Stomach (tissue), 19 donors: ENCODE measurements at places on chromosomes 16 and 17. TPM values are rescaled to one million over a fixed set of nuclear protein-coding genes. Genes with fewer than 3 reads are reported as not detected.

EMP2 gene
- total RNA-seq: 57.6 TPM

DNA sequence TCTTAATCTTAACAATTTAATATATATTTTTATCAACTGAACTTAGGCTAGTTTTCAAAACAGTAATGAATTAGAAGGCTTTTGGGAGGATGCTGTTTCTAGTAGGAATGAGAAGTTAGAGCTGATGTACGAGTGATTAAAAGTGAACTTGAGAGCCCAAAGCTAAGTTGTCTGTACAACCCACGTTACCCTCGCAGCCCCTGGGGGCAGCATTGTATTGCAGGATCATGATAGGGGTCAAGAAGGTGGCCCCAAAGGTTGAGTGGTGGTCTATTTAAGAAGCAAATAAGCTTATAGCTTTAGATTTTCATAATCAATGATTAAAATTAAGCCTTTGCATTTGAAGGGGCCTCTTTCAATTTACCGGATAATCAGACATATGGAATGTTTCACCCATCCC is 33.7 kb upstream of the ALDH3A2 start:
- no peak for DNase-seq
- no peaks in the 10 kb centered on the region for H3K27me3 ChIP-seq
- H3K36me3 ChIP-seq: no peaks in the 10 kb centered on the region
- no peak overlapping the region for H3K27ac ChIP-seq
- H3K4me3 ChIP-seq: no peak overlapping the region
- H3K4me1 ChIP-seq: no peaks in the 10 kb centered on the region

DNA sequence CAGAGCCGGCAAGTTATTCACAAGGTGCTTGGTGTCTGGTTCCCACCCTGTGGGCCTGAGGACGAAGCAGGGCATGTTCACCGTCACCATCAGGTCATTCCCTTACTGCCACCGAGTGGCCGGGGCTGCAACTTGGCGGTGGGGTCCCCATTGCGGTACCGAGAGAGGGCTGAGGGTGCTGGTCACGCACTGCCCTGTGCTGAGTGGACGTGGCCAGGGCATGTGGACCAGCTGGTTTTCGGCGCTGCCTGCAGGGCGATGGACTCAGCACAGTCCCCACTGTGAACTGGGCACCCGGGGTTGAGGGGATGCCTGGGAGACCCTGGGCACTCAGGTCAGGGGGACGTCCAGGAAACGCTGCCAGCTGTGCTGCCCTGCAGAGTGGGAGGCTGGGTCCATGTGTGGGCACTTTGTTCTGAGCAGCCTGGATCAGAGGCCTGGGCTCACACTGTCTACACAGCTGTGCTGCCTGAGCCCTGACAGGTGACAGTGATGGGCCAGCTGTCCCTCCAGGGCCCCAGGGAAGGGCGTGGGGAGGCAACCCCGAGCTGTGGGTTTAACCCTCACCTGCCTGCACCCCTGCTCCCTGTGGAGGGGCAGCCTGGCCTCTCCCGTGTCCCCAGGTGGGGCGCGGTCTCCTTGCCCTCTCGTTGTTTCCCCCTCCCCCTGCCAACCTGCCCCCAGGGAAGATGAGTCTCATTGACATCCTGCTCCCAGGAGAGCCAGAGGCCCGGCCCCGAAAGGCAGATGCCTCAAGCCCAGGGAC is 39.3 kb upstream of the GNG13 start:
- H3K27me3 ChIP-seq: peaks cover 49% of the 10 kb centered on the region
- no peaks in the 10 kb centered on the region for H3K4me1 ChIP-seq
- no peak overlapping the region for H3K27ac ChIP-seq
- H3K36me3 ChIP-seq: no peaks in the 10 kb centered on the region
- no peak for DNase-seq

GRCh38 chr16:30473231-30474073 is 910 bp downstream of the ITGAL start:
- DNase-seq: no peak
- H3K27me3 ChIP-seq: no peaks in the 10 kb centered on the region
- no peaks in the 10 kb centered on the region for H3K4me1 ChIP-seq
- peak overlapping the region; percentile 32 for H3K4me3 ChIP-seq

- H3K36me3 ChIP-seq: no peaks in the 10 kb centered on the region
- H3K4me3 ChIP-seq: peak overlapping the region; percentile 89
- DNase-seq: peak; percentile 37
- no peaks in the 10 kb centered on the region for H3K27me3 ChIP-seq
- peaks cover 54% of the 10 kb centered on the region for H3K4me1 ChIP-seq
- H3K27ac ChIP-seq: peak overlapping the region; percentile 88
Observed at GRCh38 chr17:50344731-50345365, 1.1 kb upstream of the XYLT2 start.

DNA sequence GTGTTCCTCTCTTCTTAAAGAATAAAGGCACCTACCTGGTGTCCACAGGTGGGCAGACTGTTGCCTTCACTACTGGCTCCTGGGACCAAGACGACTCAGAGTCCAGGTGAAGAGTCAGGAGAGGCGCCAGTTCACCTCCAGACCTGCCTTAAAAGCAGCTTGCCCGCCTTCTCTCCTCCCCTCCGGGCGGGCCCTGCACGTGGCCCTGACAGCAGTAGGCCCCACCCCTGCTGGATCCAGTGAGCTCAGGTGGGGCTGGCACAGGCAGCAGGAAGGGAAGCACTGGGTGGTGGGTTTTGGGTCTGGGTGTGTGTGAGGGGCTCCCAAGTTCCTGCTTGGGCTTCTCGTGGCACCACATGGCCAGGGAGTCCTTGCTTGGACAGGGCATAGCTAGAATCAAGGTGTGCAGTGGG is at the start of gene TNS4:
Gene TNS4 (minus strand): TSS at position 125 of the 413 bp plus-strand sequence. CDS start 5,198 bp downstream, outside the sequence.
- no peaks in the 10 kb centered on the region for H3K36me3 ChIP-seq
- H3K4me1 ChIP-seq: peaks cover 25% of the 10 kb centered on the region
- no peak within 1 kb of the TSS for H3K27ac ChIP-seq
- H3K27me3 ChIP-seq: no peaks in the 10 kb centered on the region
- peak; percentile 81 for DNase-seq
- no peak within 1 kb of the TSS for H3K4me3 ChIP-seq

NPIPB9 gene
- 9.6 TPM for total RNA-seq

TMEM220 gene
- 4.9 TPM for total RNA-seq

DNA sequence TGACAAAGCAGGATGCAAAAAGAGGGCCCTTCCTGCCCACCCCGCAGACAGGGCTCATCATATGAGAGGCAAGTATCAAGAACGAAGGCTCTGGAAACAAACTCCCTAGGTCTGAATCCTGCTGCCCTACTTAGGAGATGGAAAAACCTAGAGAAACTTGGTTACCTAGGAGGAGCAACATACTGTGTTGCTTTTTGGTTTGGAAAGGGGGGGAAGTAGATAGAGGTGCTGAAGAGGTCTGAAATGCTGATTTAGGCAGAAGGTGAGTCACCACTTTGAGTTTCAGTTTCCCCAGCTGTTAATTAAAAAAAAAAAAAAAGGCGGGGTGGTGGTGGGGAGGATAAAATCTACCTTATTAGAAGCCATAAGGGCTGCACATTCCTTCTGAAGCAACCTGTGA is 1.5 kb downstream of the N4BP1 start:
- peaks cover 61% of the 10 kb centered on the region for H3K4me1 ChIP-seq
- H3K27me3 ChIP-seq: no peaks in the 10 kb centered on the region
- peak; percentile 59 for DNase-seq
- H3K4me3 ChIP-seq: peak overlapping the region; percentile 97
- peak overlapping the region; percentile 87 for H3K27ac ChIP-seq

DNA sequence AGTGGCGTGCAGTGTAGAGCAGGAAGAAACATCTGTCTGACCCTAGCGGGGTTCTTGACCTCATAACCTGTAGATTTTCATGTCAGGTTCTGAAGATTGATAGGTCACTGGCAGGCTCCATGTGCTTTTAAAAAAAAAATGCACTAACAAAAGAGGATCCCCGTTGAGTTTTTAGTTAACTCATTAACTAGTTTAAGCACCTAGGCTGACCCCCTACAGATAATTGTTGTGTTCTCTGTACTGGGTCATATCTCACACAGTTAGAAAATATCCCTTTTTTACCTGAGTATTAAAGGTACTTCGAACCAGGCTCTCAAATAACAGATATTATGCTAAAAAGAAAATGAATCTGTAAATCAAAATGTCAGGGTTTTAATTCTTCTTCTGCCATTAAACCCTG is 676.6 kb downstream of the CDH11 start:
- no peak overlapping the region for H3K4me3 ChIP-seq
- no peaks in the 10 kb centered on the region for H3K4me1 ChIP-seq
- no peaks in the 10 kb centered on the region for H3K27me3 ChIP-seq
- no peak overlapping the region for H3K27ac ChIP-seq
- DNase-seq: no peak

- H3K36me3 ChIP-seq: no peaks in the 10 kb centered on the region
- DNase-seq: no peak
- no peak overlapping the region for H3K4me3 ChIP-seq
- H3K27ac ChIP-seq: no peak overlapping the region
Observed at GRCh38 chr17:71296005-71296404, 824.8 kb upstream of the SOX9 start.

- H3K4me3 ChIP-seq: peak within 1 kb of the TSS; percentile 64
- peaks cover 56% of the 10 kb centered on the region for H3K4me1 ChIP-seq
- peak within 1 kb of the TSS; percentile 84 for H3K27ac ChIP-seq
- DNase-seq: peak; percentile 89
- no peaks in the 10 kb centered on the region for H3K36me3 ChIP-seq
- peaks cover 29% of the 10 kb centered on the region for H3K27me3 ChIP-seq
Observed at GRCh38 chr17:50274142-50274896, at the start of gene TMEM92. TSS of gene TMEM92 (plus strand) at chr17:50274466. CDS start at chr17:50274502, 36 bp downstream.

DNA sequence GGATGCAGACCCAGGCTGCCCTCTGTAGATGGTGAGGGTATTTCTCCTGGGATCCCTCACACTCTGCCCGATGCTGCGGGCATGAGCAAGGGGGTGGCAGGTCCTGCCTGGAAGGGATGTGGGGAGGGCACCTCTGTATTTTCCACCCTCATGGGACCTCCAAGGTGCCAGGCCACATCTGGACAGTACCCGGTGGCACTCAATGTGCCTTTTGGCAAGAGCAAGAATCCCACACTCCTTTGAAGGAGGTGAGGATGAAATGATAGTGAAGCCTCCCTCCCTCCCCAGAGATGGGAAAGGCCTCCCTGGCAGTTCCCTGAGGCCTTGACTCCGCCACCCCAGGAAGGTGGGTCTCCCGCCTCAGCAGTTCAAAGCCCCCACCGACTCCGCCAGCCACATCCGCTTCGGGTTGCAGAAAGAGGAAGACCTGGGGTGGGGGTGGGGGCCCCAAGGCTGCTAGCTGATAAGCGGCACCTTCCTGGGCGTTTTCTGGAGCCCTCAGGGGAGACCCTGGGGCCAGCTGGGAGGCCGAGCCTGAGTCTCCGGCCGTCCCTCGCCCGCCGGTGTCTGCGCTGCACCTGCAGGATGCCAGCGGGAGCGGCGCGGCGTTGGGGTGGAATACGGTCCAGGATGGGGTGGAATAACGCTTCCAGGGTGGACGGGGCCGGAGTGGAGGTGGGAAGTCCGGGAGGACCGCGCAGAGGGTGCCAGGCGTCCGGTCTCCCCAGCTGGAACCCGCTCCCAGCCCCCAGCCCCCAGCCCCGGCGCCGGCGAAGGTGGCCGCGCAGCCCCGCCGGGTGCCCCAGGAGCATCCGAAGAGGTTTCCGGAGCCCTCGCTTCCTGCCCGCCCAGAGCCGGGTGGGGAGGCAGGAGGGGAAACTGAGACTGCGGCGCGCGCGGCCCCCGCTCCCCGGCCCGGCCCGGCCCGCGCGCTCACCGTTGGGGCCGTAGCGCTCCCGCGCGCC is 718 bp downstream of the ATP2A3 start:
- H3K27ac ChIP-seq: peak overlapping the region; percentile 82
- H3K4me1 ChIP-seq: peaks cover 82% of the 10 kb centered on the region
